ENCODE measurements at places on chromosomes 7 and 10.

GRCh38 chr10:14481752-14482151, 151.0 kb upstream of the FRMD4A start:
- ATAC-seq: peak; percentile 46

GRCh38 chr7:50693455-50694130, 89.1 kb downstream of the GRB10 start:
- peak; percentile 34 for ATAC-seq

- no peak for ATAC-seq
Observed at GRCh38 chr10:33746186-33746585, 411.7 kb upstream of the NRP1 start.

- ATAC-seq: no peak
Observed at GRCh38 chr10:101725296-101726114, 30.5 kb upstream of the FBXW4 start.

DNA sequence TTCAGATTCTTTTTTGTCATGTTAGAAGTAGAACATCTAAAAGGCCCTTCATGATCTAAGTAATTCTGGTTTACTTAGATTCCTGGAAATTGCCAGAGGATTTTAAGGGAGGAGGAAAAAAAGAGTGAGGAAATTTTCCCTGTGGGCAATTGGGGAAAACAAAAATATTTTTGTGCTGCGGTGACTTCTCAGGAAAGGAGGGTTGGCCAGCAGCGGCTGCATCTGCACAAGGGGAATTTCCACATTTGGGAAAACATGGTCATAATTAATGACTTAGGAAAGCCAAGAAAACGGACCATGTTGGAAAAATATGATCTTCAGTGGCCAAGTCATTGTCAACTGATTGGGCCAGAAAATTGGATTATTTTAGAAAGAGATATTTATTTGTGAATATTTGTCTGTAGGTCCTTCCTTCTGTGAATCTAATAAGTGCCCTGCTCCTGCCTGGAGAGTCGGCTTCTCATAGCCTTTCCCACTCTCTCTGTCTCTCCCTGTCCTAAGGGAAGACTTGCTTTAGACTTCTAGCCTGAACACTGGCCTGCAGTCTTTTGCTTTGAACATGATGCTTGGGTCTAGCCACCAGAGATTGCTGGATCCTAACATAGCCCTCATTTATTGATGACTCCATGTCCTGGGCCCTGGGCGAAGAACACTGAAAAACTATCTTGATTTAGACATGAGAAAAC, 124.2 kb upstream of the MKLN1 start:
- ATAC-seq: peak; percentile 72

GRCh38 chr10:28125701-28126100, 126.8 kb upstream of the ODAD2 start:
- no peak for ATAC-seq
